ENCODE measurements at places on chromosomes 16 and 17. TPM values are rescaled to one million over a fixed set of nuclear protein-coding genes. Genes with fewer than 3 reads are reported as not detected.
A peak's percentile ranks its signal among the peaks of the same experiment; 100 is the strongest.

The MAP3K3 gene
- 23.7 TPM for total RNA-seq

The EFCAB5 gene
- total RNA-seq = 0.62 TPM

The NAGS gene
- total RNA-seq = 0.58 TPM

The ERN1 gene
- 4.8 TPM for total RNA-seq

The TRPV3 gene
- 1.2 TPM for total RNA-seq

The PPP1R1B gene
- 1.7 TPM for total RNA-seq

The NR1D1 gene
- total RNA-seq = 1.7 TPM

The ARHGAP23 gene
- 17.1 TPM for total RNA-seq

The PRKCB gene
- 1.4 TPM for total RNA-seq

DNA sequence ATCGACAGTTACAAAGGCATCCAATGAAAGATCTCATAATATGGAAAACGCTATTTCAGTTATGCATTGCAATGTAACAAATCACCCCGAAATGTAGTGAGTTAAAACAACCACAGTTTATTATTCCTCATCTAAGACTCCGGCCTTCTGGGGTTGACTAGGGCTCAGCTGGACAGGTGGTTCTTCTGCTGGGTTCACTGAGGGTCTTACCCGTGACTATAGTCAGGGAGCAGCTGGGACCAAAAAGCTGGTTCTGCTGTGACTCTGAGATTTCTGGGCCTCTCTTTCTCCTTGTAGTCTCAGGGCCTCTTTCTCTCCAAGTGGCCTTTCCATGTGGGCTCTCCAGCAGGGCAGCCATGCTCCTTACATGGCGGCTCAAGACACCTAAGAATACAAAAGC, 196.0 kb downstream of the IRX3 start:
- no peak for DNase-seq

DNA sequence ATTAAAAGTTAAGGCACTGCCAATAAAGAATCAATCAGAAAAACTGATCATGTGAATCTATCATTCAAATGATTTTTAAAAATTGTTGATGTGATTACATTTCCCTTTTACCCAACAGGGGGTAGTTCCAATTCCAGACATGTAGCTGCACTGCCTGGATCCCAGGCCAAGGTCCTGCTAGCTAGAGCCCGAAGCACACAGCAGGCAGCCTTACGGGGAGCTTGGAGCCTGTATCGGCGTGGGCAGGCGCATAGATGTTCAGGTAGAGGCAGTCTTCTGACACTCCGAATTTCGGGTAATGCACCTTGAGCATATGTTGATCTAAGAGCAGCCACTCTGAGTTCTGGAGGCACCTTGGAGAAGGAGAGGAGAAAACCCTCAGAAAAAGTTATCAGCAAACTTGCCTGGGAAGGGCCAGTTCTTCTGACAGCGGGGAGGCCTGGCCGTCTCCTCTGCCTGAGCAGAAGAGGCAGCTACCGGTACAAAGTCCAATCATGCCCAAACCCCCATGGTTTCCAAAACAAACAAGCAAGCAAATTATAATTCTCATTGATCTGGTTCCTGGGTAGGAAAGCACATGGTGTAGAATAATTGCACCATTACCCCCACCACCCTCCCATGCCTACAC, 3.6 kb downstream of the CES5A start:
- no peak for DNase-seq

DNA sequence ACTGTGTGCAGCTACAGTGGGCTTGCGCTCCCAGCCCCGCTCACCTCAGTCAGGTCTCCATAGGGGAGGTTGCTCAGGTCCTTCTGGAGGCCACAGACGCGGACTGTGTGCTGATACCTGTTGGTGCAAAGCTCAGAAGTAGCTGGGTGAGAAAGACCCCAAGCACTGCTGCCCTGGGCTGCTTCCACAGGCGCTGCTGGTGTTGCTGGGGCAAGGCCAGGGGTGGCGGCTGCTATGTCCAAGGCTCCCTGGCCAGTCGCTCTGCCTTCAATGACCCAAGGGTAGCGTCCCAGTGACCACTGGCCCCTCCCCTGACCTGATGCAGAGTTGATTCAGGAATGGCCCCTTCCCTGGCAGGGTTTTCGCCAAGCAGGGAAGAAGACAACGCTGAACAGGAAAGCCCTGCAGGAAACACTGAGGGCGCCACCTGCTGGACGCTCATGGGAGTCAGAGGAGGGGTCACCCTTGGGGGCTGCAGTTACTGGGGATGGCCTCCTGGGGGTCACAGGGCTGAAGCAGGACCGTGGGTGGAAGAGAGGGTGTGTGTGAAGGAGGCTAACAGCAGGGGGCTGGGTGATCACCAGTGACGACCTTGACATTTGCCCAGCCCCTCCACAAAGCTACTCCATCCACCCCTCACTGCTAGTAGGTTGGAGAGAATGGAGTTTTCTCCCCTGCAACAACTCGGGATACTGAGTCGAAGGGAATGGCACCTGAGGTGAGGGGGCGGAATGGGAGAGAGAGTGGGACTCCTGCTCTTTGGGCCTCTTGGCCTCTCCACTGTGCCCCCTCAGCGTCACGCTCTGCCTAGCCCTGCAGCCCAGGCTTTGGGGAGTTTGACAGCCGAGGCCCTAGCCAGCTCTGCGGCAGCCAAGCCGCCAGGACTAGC, 38.3 kb downstream of the ABCC12 start:
- peak; percentile 17 for DNase-seq

GRCh38 chr17:79164913-79165695, 90.5 kb downstream of the ENGASE start:
- no peak for DNase-seq

- DNase-seq = no peak
These were observed 5.4 kb downstream of the GFOD2 start for GRCh38 chr16:67713647-67714273.

DNA sequence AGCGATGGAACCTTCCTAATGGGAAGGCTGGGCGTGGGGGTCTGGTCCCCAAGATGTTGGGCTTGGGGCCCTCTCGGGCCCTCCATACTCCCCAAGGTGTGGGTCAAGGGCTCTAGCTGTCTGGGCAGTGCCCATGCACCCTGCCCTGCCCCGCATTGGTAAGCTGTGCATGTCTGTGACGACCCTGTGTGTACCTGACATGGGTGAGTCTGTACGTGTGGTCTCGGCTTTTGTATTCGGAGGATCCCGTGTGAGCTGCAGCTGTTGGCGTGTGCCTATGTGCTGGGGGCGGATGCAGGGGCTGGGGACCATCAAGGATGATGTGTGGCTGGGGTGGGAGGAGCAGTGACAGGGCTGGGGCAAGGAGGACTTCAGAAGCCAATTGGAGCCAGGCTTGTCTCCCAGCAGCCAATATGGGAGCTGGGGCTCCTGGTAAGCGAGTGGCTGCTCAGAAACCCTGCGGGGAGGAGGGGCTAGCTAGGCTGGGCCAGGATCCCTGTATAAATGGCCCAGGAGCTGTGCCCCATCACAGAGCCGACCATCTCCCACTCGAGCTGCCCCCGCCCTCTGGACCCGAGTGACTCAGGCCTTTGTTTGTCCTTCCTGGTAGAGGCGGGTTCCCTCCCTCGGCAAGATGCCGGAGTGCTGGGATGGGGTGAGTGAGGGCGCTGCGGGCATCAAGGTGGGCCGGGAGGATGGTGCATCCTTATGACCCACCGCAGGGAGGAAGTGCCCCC, at the start of gene NDRG4:
Gene NDRG4, plus strand, starts transcription at position 529 of the 737 bp plus-strand sequence. Its CDS starts 106 bp downstream, at position 635.
- DNase-seq = peak; percentile 94

GRCh38 chr17:75260641-75261335, 618 bp downstream of the GGA3 start:
- no peak for DNase-seq

- DNase-seq = no peak
These were observed 1.6 kb upstream of the CYBC1 start for GRCh38 chr17:82452162-82452561.

GRCh38 chr17:57553991-57554825, 190.9 kb downstream of the CCDC182 start:
- peak; percentile 70 for DNase-seq

DNA sequence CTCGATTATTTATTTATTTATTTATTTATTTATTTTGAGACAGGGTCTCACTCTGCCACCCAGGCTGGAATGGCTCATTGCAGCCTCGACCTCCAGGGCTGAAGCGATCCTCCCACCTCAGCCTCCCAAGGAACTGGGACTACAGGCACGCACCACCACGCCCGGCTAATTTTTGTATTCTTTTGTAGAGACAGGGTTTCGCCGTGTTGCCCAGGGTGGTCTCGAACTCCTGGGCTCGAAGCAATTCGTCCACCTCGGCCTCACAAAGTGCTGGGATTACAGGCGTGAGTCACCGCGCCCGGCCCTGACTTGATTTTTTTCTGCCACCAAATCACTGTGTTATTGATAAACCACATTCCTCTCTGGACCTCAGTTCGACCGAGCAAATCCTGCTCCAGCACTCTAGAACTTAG, 758 bp upstream of the RPL23A start:
- no peak for DNase-seq

GRCh38 chr17:76439314-76439928, 13.5 kb downstream of the UBE2O start:
- no peak for DNase-seq

- no peak for DNase-seq
These were observed 10.2 kb downstream of the CACNB1 start for GRCh38 chr17:39187152-39187830.

DNA sequence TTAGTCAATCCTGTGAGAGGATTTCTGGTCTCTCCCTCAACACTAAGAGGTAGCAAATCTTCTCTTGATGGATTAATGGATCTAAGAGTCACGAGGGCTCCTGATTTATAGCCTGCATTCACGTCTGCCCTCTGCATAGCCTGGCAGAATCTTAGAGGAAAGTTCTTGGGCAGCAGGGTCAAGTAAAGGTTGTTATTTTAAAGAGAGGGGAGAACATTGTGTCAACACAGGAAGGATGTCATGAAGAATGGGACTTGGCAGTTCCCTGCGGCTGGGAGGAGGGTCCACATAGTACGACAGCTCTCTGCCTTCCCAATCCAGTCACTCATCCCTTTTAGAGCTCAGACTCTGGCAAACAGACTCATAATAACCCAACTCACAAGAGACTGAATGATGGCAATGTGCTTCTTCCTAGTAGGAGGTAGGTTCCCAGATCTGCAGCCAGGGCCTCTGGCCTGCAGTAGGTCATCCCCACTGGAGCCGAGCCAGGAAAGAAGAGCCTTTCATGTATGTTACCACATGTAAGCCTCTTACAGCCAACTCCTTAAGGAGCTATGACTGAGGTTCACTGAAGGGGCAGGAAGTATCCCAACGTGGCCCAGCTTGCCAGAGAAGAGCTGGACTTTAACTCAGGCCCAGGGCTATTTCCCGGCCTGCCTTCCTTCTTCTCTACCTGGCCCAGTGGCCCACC, 25.4 kb upstream of the RPTOR start:
- no peak for DNase-seq

DNA sequence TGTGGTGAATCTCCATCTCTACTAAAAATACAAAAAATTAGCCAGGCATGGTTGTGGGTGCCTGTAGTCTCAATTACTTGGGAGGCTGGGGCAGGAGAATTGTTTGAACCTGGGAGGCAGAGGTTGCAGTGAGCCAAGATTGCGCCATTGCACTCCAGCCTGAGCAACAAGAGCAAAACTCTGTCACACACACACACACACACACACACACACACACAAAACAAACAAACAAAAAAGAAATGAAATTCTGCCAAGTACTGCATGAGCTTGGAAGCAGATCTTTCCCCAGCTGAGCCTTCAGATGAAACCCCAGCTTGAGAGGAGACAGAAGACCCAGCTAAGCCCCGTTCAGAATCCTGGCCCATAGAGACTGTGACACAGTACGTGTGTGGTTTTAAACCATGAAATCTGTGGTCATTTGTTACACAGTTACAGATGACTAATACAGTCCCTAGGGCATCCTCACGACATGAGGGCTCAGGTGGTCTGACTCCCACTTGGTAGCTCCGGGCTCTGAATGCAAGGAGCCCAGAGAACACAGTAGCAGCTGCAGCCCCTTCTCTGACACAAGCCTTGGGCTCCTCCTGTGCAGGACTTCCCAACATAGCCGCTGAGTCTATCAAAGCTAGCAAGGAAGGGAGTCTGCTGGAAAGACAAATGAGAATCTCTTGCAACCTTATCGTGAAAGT, 132.8 kb downstream of the SEC14L1 start:
- no peak for DNase-seq

DNA sequence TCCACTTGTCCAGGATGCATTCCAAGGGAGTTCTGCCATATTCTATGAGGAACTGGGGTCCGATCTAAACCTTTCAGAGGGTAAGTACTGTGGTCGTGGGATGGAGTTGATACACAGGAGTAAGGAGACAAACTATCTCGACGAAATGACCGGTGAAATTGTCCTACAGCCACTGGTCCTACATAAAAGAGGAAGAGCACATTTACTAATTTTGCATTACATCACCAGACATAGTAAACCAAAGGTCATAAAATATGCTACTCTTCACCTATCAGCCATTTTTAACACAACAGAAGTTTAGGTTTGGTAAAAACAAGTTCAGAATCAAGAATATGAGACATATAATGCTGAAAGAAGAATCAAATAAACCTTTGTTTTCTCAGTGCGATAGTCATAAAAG, 8.1 kb downstream of the HSF5 start:
- no peak for DNase-seq

- no peak for DNase-seq
These were observed 34.3 kb upstream of the PRSS54 start for GRCh38 chr16:58329135-58329534.

GRCh38 chr17:57350266-57350665, 93.9 kb downstream of the MSI2 start:
- DNase-seq = peak; percentile 65

DNA sequence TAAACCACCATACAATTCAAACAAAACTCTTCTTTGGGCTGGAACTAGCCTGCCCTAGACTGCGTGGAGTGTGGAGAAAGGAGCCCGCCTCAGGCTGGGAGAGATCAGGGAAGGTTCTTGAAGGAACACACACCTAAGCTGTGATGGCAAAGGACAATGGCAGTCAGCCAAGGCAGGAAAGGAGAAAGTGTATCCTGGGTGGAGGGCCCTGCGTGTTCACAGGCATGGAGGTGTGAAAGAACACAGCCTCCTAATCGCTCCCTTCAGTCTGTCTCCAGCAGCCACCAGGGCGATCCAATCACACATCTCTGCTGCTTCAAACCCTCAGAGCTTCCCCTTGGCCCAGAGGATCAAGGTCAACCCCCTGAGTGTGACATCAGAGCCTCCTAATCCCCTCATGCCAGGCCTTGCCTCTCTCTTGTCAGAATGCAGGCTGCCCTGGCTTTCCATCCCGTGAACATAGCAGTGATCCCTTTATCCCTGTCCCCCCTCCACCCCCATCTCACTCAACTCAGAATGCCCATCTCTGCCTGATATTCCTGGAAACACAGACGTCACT, 173.0 kb downstream of the KATNIP start:
- DNase-seq = no peak

DNA sequence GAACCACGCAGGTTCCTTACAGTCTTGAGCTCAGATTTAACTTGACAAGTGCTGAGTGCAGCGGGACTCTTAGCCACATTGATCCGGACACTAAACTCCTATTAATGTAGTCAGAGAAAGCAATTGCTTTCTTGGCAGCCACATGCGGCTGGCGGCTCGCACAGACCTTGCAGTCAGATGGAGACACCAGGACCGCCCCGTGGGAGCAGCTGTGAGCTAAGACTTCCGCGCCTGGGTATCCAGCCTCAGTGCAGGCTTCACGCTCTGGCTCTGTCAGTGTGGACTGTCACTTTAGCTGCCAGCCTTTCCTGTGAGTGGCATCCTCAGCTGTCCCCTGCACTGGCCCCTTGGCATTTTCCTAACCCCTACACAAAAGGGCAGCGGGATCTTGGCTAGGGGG, 80.9 kb upstream of the NLRP1 start:
- peak; percentile 87 for DNase-seq
